Choroid plexus epithelial cell (primary cell): ENCODE measurements at places on chromosomes 16 and 17.

DNA sequence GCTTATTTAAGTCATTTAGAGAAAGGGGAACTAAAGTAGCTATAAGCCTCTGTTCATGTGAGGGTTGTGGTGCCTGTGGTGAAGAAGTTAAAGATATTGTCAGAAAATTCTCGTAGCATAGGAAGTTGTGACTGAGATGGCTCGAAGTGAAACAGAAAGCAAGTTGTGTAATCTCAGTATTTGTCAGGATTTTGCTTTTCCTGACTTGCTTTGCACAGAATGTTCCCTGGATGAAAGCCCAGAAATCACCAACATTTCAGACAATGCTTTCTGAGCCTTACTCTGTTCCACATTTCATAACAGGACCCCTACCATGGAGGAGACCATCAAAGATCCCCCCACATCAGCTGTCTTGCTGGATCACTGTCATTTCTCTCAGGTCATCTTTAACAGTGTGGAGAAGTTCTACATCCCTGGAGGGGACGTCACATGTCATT is 10.6 kb downstream of the CALCOCO2 start:
- peak; percentile 93 for DNase-seq

GRCh38 chr17:78131172-78132083 is 857 bp downstream of the TMC8 start:
- no peak for DNase-seq

DNA sequence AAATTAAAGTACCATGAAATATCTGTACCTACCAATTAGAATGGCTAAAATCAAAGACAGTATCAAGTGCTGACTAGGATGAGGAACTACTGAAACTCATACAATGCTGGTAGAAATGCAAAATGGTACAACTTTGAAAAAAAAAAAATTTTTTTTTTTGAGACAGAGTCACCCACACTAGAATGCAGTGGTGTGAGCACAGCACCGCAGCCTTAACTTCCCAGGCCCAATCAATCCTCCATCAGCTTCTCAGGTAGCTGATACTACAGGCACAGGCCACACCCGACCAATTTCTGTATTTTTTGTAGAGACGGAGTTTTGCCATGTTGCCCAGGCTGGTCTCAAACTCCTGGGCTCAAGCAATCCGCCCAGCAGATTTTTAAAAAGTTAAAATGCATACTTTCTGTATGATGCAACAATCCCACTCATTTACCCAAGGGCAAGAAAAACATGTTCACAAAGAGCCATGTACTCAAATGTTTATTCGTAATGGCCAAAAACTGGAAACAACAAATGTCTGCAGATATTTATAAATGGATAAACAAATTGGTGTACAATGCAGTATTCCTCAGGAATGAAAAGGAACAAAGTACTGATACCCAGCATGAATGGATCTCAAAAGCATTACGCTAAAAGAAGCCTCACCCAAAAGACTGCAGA is 8.7 kb downstream of the SMURF2 start:
- peak; percentile 52 for DNase-seq

- no peak for DNase-seq
Measured at GRCh38 chr17:35038453-35038852, 25.1 kb downstream of the RFFL start.

GRCh38 chr17:81132770-81133723 is 32.3 kb upstream of the PVALEF start:
- DNase-seq = no peak

DNA sequence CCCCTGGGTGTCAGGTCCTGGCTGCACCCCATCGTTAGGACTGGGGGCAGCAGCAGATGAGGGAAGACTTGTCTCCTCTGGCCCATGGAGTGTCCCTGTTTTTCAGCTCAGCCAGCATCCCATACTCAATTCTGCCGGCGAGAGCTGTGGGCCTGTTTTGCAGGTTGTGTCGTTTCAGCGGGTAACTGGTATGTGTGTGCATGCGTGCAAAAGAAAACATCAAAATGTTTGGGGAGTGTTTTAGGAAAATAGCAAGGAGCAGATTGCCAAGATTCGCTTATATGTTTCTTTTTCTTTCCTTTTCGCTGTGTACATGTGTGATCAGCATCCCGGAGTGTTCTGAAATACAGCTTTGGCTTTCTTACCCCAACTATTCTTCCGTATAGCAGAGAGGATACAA is 34.7 kb downstream of the MSI2 start:
- no peak for DNase-seq

DNA sequence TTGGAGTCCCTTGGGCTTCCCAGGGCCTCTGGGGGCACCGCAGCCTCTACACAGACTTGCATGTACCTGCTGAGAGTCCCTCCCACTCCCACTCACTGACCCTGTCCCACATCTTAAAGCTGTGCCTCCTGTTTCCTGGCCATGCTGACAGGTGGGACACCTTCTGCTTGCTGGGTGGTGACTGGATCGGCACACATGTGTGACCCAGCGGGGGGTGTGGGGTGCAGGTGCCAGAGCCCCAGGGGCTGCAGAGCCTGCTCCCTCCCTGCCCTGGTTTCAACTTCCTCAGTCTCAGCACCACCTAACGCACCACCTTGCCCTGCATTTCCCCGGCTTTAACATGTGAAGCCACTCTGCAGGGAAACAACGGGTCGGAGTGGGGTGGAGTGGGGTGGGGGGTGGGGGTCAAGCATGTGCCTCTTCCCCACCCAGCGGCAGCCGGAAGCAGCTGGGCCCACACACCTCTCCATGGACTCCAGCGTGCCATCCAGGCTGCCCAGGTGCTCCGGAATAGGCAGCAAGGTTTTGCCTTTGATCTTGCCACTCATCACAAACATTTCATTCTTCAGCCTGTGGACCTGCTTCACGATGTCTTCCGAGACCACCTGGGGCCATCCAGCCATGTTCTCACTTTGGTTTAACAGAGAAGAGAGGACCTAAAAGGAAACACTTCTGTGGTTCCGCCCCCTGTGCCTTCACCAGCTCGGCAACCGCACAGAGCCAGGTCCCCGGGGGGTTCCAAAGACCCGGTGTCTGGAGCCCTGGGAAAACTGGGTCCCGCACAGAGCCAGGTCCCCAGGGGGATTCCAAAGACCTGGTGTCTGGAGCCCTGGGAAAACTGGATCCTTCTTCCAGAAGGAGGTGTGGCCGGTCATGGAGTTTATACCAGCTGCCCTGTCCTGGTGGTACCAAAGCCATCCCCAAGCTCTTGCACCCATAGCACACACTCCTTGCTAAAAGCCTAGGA is 4.7 kb downstream of the DNAH17 start:
- DNase-seq = no peak

DNA sequence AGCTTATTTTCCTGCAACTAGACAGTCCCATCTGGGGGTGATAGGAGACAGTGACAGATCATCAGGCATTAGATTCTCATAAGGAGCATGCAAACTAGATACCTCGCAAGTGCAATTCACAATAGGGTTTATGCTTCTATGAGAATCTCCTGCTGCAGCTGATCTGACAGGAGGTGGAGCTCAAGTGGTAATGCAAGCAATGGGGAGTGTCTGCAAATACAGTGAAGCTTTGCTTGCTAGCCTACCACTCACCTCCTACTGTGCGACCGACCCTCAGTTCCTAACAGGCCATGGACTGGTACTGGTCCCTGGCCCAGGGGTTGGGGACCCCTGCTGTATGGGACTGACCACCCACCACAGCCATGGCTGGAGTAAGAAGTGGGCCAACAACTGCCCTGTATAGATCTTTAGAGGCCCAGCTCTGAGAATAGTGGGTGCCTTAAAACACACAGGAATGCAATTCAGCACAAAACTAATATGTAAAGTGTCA is 26.0 kb upstream of the IRX3 start:
- no peak for DNase-seq

DNA sequence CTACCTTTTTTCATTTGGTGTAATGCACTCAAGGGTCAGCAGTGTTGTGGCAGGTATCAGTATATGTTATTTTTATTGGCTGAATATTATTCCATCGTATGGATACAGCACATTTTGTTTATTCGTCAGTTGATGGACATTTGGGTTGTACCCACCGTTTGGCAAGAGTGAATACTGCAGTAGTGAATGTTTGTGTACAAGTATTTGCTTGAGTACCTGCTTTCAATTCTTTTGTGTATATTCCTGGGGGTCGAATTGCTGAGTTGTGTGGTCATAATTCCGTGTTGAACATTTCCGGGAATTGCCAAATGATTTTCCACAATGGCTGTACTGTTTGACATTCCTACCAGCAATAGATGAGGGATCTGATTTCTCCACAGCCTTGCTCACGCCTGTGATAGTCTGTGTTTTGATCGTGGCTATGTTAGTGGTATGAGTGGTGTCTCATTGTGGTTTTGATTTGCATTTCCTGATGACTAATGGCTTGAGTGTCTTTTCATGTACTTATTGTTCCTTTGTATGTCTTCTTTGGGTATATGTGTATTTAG is 108.4 kb downstream of the OR1D5 start:
- peak; percentile 95 for DNase-seq

GRCh38 chr17:31309556-31309955 is 4.3 kb downstream of the EVI2B start:
- DNase-seq = no peak

DNA sequence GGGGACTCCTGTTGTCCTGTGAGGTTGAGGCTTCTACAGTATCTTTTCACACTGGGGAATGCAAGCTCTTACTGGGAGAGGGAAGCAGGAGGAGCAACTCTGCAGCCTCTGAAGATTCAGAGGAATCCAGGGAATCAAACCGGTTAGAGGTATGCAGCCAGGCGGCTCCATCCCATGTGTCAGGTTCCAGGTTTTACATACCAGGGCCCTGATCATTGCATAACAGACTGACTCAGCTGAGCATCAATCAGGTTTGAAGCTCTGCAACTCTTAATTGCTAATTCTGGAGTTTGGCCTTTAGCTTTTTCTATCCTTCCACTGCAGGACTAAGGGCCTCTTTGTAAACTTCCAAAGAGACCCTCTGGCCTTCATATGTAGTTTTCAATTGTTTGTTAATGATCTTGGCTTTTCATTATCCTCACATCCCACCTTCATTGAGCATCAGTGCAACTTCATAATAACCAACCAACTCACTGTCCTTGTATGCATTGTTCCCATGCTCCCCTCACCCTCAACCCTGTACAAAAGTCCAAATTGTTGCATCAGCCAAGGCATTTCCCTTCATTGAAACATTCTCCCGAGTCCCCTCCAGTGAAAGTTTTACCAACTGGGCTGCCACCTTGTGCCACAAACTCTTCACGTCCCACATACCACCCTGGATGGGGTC is 59.7 kb upstream of the DHX40 start:
- peak; percentile 20 for DNase-seq

DNA sequence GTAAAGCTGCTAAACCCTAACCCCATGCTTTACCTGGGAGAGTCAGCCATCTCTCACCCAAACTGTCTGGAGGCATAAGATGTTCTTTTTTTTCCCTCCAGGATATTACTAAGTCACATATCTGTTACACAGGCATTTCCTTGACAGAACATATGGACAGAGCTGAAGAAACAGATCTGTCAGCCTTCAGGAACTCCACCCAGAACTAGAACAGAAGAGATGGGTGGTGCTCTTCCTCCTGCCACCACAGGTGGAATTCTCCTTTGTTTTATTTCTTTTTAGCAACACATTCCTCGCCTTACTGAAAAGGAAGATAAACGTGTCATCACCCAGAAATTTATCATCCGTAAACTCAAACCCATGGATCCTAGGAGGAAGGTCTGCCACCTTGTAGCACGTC is 8.8 kb downstream of the MYCBPAP start:
- DNase-seq = no peak

DNA sequence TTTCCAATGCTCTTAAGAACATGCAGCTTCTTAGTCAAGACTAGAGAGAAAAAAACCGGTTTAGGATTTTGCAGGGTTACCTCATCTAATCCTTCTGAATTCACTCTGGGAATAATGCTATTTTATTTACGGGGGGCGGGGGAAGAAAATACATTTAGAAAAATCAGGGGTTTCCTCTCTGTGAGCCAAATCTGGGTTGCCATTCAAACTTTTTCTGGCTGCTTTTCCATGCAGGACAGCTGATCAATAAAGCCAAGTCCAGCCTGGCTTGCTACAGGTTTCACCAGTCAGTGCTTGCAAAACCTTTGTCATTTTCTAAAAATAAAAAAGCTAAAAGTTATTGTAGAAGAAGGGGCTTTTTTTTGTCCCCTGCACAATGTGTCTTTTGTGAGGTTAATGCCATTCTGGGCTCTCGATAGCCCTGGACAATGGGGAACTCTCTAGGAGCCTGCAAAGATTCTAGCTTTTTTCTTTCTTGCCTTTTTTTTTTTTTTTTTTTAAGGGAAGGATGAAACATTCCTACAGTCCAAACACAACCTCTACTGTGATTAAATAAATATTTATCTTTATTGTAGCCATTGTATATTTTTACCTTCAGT is 13.1 kb upstream of the ZFHX3 start:
- DNase-seq = no peak

GRCh38 chr17:28963055-28963611 is 11.8 kb upstream of the PHF12 start:
- DNase-seq = no peak

- DNase-seq = no peak
Measured at GRCh38 chr16:4868026-4868425, 20.7 kb downstream of the UBN1 start.

- no peak for DNase-seq
Measured at GRCh38 chr16:31695667-31696066, 168.0 kb downstream of the AHSP start.

GRCh38 chr17:3738562-3739295 is 15.0 kb downstream of the HASPIN start:
- DNase-seq = no peak

GRCh38 chr16:51355875-51356274 is 204.8 kb upstream of the SALL1 start:
- DNase-seq = no peak
